Esophagus muscularis mucosa (tissue), 4 donors: ENCODE measurements at places on chromosomes 1 and 21. TPM values are rescaled to one million over a fixed set of nuclear protein-coding genes. Genes with fewer than 3 reads are reported as not detected.

The GBP6 gene
- under 0.01 TPM for total RNA-seq

The AJAP1 gene
- total RNA-seq, result 0.66 TPM

The HMGCS2 gene
- not detected for total RNA-seq

The KLHDC9 gene
- total RNA-seq, result 7.4 TPM

The ARTN gene
- not detected for total RNA-seq

The TAS1R3 gene
- total RNA-seq, result not detected

The KCNJ15 gene
- total RNA-seq, result 1.2 TPM

The LCE1E gene
- not detected for total RNA-seq

The NGF gene
- 4.5 TPM for total RNA-seq

The FABP3 gene
- 38.6 TPM for total RNA-seq

The CGN gene
- 0.42 TPM for total RNA-seq

The GNG4 gene
- 0.42 TPM for total RNA-seq

The SPRR2D gene
- total RNA-seq, result not detected

The FCN3 gene
- 2.9 TPM for total RNA-seq

The PIGC gene
- 19.9 TPM for total RNA-seq

The ZNF326 gene
- 15.4 TPM for total RNA-seq
